ENCODE measurements at places on chromosomes 5 and 9.

DNA sequence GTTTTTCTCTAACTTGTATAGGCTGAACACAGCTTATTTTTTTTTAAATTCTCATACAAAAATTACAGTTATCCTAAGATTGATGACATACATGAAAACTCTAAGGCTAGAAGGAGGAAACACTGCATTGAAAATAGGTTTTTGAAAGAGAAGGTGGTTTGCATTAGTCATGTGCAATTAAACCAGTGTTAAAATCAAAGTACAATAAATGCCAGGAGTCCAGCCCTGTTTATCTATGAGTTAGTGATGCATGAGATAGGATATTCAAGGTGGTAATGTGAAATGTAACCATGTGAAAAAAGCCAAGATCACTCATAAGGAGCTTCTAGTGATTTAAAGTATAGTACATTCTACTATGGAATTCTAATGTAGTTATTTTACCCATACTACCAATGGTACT is 444.9 kb upstream of the CYLC2 start:
- DNase-seq: no peak

DNA sequence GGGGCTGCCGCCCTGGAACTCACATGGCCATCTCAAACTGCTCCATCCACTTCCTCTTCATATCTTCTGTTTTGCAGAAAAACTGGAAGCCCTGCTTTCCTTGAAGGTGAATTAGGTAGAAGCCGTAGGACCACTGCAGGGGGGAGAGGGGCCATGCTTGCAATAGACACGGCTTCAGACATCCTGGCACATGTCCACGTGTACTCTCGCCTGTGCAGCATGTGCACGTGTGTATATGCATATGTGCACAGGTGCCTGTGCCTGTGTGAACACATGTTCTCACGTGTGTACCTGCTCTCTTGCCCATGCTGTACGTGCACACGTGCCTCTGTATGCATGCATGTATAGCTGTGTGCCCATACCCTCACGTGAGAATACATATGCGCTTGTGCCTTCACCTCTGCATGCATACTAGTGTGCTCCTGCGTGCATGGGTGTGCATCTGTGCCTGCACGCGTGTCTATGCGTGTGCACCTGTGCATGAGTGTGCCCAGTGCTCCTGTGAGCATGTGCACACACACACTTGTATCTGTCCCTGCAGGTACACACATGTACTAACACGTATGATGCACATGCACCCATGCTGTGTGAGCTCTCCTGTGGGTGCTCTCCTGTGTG is 47.7 kb upstream of the SARDH start:
- DNase-seq: no peak

- no peak for DNase-seq
Measured at GRCh38 chr9:89662718-89663613, 58.2 kb downstream of the GADD45G start.

- DNase-seq: no peak
Measured at GRCh38 chr5:14659821-14660607, 4.5 kb upstream of the OTULIN start.

DNA sequence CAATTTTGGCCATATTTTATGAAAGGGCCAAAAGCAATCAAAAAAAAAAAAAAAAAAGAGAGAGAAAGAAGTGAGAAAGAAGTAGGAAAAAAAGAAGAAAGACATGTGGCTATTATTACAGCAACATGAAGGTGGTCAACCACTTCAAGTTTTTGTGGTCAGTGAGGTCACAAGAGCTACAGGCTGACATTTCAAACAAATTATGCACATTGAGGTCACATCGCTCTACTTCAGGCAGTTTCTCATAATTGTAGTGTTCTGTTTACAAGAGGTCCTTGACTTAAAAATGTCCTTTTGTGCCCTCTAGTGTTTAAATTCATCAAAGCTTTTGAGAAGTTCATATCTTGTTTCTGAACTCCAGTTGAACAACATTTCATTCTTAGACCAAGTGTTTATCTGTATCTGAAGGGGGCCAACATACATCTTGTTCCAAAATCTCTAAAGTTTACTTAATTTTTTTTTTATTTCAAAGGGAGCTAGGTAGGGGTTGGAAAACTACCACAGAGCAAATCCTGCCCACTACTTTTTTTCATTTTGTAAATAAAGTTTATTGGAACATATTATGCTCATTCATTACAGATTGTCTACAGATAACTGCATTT is 513.1 kb downstream of the PDE4D start:
- DNase-seq: no peak

DNA sequence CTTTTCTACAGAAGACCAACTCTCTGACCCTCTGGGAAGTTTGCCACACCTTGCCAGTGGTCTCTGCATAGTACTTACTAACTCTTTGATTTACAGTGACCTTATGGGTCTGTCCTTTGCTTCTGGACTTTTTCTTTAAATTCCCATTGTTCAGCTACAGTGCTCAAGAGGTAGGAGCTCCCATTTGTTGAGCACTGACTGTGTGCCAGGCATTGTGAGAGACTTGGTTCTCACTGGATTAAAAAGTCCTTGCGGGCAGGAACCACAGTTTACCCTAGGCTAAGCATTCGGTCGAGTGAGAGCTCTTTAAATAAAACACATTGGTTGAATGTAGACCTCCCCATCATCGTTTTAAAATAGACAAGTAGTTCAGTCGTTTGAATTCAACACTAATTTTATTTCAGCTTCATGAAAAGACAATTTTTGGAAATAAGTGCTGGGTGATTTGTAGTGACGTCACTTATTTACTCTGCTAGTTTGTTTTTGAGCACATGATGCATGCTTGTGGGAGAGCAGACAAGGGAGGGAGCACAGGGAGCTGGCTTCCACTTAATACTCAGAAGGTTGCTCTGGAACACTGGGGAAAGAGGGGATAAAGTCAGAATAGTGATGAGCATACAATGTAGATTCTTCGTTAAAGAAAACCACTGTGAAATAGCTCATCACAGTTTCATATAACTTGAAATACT is 27.1 kb downstream of the RASGRF2 start:
- no peak for DNase-seq

DNA sequence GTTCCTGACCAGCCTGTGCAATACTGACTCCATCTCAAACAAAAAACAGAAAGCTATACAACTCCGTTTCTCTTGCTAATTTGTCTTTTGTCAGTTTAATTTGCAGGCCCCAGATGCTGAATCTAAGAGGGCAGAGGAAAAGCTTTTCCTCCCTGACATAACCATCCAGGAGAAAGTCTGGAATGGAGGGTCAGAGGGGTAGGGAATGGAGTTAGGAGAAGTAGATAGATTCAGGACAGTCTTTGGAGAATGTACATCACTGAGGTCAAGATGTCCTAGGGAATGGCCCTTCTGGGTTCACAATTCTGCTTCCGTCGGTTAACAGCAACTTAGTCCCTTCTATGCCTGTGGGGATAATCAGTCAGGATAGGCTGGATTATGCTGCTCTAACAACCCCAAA is 6.6 kb upstream of the SQSTM1 start:
- no peak for DNase-seq

DNA sequence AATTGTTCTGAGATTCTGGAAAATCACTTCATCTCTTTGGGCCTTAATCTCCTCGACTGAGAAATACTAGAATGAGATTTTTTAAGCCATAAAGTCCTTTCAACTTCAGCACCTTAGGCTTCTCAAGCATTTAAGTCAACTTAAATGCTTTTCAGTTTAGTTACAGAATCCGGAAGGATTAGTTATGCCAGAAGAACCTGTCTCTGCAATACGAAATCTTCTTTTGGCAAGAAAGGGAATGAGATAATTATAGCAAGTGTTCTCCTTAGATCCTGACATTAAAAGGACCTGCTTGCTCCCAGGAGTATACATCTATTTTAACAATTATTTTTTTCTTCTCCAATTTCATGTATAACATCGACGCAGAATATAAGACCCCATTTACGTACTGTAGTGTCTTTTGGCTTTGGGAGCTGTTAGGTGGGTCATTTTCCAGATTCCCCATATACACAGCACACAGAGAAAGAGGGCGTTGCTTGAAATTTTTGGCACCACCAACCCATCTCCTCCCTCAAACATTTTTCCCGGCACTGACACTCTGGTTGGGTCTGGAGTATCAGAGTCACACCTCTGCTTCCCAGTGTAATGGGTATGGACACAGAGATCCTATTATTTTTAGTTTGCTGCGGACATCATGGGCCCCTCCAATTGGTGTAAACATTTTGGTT is 43.6 kb upstream of the CLINT1 start:
- no peak for DNase-seq

- DNase-seq: no peak
Measured at GRCh38 chr5:180603076-180603594, 11.8 kb upstream of the SCGB3A1 start.

- no peak for DNase-seq
Measured at GRCh38 chr9:92140754-92141143, 25.5 kb upstream of the SPTLC1 start.

DNA sequence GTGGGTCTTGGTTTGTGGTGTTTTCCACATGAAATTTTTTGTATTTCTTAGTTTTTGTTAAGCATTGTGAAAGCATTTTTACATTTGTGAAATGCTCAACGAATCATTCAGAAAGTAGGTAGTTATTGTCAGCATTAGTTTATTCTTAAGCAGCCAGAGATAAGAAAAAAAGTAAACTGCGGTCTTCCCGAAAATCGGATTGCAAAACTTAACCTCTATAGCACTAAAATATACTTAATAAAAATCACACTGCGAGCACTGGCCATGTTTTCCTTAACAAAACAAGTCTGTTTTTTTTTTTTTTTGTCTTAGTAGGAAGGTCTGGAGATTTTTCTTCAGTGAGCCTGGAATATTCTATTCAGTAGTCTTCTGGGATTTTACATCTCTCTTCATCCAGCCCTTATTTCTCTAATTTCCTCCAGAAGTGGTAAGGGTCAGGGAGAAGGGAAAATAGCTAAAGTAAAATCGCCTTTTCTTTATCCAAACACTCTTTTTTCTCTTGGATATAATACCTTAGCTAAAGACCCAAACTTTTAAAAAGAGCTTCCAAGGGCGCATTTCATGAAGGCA is 289.9 kb downstream of the DMAC1 start:
- DNase-seq: no peak

DNA sequence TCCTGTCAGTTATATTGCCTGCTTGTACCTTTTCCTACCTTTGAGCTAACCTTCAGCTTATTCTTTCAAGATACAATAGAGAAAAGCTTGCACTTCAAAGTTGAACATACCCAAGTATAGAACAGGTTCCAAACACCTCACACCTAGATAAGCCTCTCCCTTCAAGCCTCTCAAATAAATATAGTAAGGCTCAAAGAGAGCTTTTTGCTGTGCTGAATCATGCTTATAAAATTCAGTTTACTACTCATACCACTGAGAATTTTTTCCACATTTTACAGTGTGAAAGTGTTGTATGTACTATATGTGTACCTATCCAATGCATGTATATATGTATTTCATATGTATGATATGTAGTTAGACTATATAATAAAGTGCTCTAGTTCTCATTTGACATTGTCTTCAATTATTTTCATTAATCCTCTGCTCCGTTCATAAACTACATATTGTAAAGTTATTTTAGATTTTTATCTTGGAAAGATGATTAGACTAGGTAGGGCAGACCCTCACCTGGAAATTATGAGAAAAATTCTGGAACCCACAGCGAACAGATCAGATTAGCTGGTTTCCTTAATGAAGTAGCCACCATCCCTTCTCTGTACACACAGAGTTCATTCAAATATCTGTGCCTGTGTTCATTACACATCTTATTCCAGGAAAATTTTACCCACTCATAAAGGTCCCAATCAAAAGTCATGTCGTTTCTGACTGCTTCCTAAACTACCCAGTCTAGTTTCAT is 149.2 kb upstream of the RGMB start:
- no peak for DNase-seq

GRCh38 chr5:99187611-99188010 is 258.8 kb upstream of the CHD1 start:
- no peak for DNase-seq

GRCh38 chr5:16437977-16438376 is 27.6 kb downstream of the ZNF622 start:
- DNase-seq: no peak

- no peak for DNase-seq
Measured at GRCh38 chr5:133244242-133244641, 192.4 kb downstream of the HSPA4 start.

- DNase-seq: no peak
Measured at GRCh38 chr9:93194641-93195040, 10.7 kb downstream of the WNK2 start.

DNA sequence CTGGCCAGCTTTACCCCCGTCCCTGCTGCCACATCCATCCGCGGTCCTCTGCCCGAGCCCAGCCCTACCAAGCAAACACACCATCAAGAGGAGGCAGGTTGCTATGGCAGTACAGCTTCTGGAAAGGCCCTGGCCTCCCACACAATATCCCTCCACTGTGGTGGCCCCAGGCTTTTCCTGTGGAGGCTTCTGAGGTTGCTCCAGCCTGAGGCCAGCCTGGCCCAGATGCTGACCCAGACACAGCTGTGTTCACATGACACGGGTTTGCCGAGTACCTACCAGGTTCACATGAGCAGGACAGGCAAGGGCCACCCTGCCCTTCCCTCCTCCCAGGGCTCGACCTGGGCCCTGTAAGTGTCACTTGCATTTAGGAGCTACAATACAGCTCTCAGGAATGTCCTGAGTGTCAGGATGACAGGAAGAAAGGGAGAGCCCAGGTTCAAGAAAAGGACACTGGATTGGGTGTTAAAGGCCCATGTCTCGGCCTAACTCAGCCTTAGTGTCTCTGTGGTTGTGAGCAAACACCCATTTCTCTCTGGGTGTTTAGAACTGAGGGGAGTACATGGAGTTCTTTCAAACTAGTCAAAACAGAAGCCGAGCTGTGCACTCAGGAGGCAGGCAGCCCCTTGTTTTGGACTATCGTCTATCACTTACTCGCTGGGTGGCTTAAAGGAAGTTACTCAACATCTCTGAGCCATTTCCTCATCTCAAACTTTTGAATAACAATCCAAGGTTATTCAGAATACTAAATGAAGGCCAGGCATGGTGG is 40.2 kb downstream of the NAIF1 start:
- no peak for DNase-seq

- no peak for DNase-seq
Measured at GRCh38 chr5:55773057-55773456, 35.2 kb downstream of the DDX4 start.

DNA sequence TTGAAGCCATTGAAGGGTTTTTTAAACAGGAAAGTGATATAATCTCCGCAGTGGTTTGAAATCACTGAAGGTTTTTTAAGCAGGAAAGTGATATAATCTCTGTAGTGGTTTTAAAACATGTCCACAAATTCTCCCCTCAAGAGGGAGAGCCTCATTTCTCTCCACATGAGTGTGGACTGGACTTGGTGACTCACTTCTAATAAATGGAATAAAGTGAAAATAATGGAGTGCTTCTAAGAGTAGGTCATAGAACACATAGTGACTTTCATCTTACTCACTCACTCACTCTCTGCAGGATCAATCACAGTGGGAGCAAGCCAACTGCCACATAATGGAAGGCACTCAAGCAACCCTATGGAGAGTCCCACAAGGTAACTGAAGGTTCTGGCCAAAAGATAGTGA is 12.0 kb downstream of the CTNNAL1 start:
- DNase-seq: no peak

GRCh38 chr5:10563110-10563944 is 543 bp upstream of the ANKRD33B start:
- DNase-seq: no peak

DNA sequence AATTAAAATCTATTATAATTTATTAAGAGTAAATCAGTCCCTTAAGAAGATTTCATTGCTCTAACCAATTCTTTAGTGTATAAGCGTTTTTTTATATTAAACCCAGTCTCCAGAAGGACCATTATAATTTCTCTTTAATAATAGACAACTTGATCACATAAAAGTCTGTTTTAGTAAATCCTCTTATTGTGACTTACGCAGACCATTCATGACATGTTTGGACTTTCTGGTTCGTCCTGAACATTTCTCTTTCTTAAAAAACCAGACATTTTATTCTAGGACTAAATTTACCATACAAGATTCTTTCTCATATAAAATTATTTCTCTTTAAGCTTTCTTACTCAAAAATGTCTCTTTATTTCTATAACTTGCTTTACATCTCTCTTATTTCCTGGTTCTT is 196.2 kb upstream of the RAI14 start:
- DNase-seq: no peak
